ENCODE measurements at places on chromosomes 7 and 10.

DNA sequence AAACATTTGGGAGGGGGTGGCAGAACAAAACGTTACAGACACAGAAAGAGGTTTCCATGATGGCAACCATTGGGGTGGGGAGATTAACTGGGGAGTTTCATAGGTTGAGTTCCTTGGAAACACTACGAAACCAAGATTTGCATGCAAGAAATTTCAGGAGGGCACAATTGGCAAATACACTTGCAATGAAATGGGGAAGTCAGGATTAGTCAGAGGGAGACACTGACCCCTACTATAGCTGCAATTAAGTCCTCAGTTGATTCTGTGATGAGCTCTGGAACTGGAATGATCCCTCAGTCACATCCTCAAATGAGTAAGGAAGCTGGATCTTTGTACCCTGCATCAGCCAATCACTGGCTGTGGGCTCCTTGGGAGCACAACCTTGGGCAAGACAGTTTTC is 22.1 kb downstream of the CPEB3 start:
- peak; percentile 72 for DNase-seq

DNA sequence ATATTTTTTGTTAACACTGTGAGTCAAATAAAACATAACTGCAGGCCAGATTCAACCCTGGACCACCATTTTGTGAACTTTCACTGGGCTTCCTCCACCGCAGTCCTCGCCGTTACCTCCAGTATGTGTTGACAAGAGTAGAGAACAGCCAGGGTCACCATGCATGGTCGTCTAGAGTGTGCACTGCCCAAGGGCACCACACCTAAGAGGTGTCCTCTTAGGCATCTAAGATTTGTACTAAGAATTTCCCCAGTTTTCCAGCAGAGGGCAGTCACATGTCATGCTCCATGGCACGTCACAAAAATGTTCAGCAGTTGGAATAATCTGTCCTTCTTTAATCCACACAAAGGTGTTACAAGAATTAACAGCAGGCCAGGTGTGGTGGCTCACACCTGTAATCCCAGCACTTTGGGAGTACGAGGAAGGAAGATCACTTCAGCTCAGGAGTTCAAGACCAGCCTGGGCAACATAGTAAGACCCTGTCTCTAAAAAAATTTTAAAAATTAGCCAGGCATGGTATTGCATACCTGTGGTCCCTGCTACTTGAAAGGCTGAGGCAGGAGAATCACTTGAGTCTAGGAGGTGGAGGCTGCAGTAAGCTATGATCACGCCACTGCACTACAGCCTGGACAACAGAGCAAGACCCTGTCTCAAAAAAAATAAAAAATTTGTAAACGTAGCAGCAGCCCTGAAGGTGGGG is 71.2 kb upstream of the FOXK1 start:
- DNase-seq, result peak; percentile 42

GRCh38 chr7:3378390-3379150 is 77.5 kb downstream of the SDK1 start:
- DNase-seq, result no peak

- DNase-seq, result no peak
Observed at GRCh38 chr7:151425670-151426440, 14.1 kb downstream of the CRYGN start.

- no peak for DNase-seq
Observed at GRCh38 chr7:54877683-54878082, 118.7 kb upstream of the SEC61G start.

- peak; percentile 91 for DNase-seq
Observed at GRCh38 chr10:96747734-96748550, 27.6 kb upstream of the PIK3AP1 start.

DNA sequence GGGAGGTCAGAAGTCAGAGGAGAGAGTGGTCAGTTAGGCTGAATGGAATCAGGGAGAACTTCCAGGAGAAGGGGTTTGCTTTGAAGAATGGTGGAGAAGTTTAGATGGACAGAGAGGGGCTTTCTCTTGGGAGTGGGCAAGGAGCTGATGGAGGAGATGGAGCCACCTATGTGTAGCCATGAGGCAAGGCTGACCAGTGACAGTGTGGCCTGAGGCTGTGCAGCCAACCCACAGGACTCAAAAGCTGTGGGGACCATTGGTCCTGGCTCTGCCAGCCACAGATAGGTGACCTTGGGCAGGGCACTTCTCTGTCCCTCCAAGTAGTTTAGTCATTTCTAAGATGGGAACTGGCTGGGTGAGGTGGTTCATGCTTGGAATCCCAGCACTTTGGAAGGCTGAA is 18.7 kb downstream of the NEURL1 start:
- DNase-seq, result no peak

GRCh38 chr10:8407501-8408021 is 353.1 kb downstream of the GATA3 start:
- DNase-seq, result no peak

GRCh38 chr7:24730018-24730369 is 27.3 kb downstream of the GSDME start:
- no peak for DNase-seq

DNA sequence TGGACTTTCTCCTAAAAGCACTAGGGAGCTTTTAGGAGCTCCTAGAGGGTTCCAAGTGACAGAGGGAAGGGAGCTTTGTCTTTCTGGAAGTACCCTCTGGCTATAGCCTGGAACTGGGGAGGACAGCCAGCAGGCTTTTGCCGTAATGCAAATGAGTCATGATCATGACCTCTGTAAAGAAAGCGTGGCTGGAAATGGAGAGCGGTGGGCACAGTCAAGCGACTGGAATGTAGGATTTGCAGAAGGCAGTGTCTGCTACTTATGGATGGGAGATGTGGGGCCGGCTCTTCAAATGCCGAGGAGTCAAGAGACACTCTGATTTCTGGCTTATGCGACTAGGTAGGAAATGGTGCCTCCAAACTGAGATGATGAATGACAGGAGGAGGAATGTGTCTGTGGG is 34.6 kb upstream of the PLPP4 start:
- DNase-seq, result no peak

- DNase-seq, result peak; percentile 58
Observed at GRCh38 chr10:53997953-53998352, 803.1 kb downstream of the PCDH15 start.

DNA sequence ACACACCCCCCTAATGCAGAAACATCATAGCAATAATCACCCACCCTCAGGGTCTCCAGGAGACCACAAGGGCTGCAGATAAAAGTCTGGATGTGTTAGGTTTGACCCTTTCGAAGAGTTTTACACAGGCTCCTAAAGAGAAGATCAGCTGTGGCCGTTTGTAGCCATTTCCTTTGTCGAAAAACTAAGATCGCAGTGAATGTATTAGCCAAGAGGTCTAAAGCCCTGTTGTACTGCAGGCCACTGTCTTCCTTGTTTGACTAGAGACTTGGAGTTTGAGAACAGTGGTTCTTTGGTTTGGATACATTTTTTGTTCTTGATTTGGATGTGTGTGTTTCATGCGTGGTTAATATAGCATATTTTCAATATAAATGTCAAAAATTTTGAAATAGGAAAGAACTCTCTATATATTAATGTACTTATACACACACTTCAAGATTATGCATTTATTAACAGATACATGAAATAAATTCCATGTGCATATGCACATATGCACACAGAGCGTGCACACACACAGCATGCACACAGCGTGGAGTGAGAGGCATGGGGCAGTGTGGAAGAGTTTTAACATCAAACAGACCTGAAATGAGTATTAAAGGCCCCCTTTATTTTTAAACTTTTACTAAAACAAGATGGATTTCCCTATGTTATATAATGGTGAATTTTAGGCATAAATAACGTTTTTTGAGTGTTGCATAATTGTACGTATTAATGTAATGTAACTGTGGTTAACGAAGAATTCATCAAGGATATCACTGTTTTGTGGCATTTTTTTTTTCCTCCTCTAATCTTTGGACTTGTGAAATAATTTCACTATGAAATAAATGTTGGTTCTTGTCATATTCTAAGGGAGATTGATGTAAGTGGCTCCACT is 2.2 kb downstream of the IKZF1 start:
- DNase-seq, result peak; percentile 45

DNA sequence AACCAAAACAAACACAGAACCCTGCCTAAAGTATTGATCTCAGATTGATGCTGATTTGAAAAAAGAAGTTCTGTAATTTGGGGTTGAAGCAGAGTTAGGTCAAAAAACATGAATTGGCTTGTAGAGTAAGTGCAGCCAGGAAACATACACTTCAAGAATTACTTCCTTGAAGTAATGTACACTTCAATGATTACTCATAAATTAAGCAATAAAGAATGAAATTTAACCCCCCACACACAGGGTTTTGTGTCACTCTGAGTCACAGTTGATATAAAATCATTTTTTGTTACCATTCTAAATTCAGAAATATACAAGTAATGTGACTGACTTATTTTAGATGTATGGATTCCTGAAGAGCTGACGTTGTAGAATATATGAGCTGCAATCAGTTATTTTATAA is 622.2 kb downstream of the POM121L12 start:
- DNase-seq, result no peak

DNA sequence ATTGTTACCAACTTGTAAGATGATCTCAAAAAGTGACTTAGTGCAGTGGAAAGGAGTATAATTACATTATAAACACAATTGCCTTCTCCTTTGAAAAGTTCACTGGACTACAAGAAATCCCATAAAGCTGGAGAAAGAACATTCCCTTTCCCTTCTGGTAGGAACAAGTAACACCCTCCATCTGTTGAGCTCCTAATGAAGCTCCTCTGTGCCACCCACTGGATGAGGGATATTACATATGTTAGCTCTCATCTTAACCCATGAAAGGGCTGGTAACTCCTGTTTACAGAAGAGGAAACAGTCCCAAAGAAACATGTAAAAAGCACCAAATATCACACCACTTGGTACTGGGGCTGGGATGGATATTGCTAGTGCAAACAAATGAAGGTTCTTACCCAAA is 8.1 kb downstream of the PGAM1 start:
- DNase-seq, result peak; percentile 27

DNA sequence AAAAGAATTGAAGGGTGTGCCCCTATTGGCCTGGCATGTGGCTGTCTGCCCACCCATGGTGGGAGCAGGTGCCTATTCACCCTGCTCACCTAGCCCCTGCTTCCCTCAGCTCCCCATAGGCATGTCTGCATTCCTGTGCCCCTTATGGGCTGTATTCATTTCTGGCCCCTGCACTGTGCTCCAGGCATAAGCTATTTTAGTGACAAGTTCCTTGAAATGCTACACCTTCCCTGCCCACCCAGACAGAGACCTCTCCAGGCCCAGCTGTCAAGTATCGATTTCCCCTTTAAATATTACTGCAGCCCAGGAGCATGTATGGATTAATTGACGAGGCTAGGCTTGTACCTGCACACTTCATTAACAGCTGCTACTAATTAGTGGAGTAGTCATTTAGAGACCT is 235.4 kb downstream of the RPS24 start:
- no peak for DNase-seq

- no peak for DNase-seq
Observed at GRCh38 chr10:91579329-91579985, 53.4 kb downstream of the PPP1R3C start.

GRCh38 chr7:7157887-7158271 is 24.5 kb upstream of the C1GALT1 start:
- DNase-seq, result no peak

DNA sequence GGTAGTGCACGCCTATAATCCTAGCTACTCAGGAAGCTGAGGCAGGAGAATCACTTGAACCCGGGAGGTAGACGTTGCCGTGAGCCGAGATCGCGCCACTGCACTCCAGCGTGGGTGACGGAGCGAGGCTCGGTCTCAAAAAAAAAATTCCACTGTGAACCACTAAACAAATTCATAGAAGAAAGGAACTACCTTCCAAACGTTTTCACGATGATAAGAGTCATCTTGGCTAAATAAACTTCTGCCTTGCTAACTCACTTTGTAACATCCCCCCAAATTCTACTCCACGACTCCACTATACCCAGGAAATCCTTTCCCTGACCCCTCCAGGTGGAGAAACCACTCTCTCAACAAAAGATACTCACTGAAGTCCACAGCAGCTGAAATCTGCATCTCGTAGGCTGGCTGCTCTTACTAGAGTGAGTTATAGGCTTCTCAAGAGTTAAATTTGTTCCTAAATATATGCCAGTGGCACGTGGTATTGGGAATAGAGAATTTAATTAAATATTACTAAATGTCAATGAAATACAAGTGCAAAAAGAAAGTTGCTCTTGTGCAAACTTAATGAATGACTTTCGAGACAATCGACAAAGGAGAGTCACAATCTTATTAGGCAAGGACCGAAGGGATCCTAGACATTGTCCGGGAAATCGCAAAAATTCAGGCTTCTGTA is 1.6 kb upstream of the GTF2I start:
- peak; percentile 39 for DNase-seq

DNA sequence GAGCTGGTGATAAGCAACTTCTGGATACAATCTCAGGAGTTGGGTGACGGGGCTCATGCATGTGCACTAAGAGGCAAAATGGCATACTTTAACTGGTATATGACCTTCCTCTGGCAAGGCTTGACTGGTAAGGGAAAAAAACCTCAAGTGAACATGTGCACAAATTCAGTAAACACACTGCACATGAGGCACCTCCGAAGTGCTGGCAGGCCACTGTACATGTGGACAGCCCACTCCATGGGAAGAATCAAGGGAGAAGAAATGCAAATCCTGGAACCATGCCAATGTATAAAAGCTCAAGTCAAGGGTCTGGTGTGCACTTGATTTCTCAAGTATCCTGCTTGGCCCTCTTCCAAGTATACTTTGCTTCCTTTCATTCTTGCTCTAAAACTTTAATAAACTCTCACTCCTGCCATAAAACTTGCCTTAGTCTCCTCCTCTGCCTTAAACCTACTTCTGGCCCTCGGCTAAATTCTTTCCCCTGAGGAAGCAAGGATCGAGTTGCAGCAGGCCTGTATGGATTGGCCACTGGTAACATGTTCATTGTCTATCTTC is 167.2 kb downstream of the RAMP3 start:
- no peak for DNase-seq

- no peak for DNase-seq
Observed at GRCh38 chr7:90599038-90599437, 2.9 kb downstream of the CDK14 start.

DNA sequence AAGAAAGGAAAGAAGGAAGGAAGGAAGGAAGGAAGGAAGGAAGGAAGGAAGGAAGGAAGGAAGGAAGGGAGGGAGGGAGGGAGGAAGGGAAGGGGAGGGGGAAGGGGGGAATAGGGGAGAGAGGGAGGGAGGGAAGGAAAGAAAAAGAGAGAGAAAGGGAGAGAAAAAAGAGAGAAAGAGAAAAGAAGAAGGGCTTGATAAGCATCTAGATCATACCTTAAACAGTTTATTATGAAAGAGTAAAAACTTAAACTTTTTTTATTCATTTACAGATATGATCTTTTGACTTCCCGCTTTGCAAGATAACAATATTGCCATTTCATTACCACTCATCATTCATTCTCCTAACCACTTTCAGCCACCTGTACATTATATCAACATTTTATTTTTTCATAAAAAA is 53.6 kb upstream of the TMEM106B start:
- no peak for DNase-seq

GRCh38 chr10:118799777-118800176 is 45.0 kb upstream of the CACUL1 start:
- no peak for DNase-seq

DNA sequence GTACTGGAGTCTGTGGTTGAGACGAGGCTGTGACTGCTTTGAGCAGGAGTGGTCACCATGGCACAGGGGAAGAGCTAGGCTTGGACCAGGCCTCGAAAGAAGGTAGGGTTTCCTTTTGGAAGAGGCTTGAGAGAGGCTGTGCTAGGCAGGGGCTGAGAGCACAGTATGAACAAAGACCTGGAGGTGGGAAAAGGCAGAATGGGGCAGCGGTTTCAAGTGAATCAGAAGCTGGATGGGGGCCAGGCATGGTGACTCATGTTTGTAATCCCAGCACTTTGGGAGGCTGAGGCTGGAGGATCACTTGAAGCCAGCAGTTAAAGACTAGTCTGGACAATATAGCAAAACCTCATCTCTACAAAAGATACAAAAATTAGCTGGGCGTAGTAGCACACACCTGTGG is 65.9 kb downstream of the CLIP2 start:
- DNase-seq, result peak; percentile 62

Measured in Kasumi-1 (cell line).